ENCODE measurements at places on chromosomes 7 and 10. TPM values are rescaled to one million over a fixed set of nuclear protein-coding genes. Genes with fewer than 3 reads are reported as not detected.

DNA sequence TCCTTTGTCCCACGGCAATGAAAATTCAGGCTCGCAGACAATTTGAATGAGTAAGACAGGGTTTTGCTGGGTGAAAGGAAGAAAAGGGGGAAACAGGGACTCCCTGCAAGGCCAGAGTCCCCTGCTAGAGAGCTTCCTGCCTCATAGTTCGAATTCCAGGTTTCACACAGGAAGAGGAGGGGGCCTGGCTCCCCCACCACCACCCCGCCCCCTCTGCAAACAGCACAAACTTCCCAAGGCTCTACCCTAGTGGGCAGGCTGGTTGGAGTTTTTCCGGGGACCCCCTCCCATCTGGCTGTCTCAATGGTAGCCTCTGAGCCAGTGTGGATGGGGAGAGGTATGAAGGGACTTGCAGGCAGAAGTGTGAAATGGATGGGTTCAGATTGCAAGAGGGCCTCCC lies 57.4 kb upstream of the NEBL start:
- DNase-seq = no peak

Gene CLCN1
- polyA plus RNA-seq = not detected

DNA sequence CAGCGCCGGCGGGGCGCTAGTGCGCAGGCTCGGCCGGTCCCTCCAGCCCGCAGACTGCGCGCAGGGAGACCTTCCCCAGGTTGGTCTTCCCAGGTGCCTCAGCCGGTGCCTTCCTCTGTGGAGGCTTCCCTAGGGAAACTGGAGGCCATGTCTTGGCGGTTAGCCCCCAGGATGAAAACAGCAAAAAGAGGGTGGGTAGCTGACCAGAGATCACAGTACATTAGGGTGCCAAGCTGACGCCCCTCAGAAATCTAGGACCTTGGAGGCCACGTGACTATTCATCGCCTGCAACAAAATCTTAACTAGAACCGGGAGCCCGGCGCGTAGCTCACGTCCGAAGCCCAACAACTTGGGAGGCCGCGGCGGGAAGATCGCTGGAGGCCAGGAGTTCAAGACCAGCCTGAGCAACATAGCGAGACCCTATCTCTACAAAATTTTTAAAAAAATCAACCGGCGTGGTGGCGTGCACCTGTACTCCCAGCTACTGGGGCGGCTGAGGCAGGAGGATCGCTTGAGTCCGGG lies 327 bp upstream of the FIS1 start:
- DNase-seq = no peak

Gene WIPF3
- 6.7 TPM for polyA plus RNA-seq

GRCh38 chr7:139648941-139649425 lies 125.5 kb downstream of the CLEC2L start:
- no peak for DNase-seq

- DNase-seq = no peak
Observed at GRCh38 chr7:112238852-112239610, 32.5 kb downstream of the ZNF277 start.

DNA sequence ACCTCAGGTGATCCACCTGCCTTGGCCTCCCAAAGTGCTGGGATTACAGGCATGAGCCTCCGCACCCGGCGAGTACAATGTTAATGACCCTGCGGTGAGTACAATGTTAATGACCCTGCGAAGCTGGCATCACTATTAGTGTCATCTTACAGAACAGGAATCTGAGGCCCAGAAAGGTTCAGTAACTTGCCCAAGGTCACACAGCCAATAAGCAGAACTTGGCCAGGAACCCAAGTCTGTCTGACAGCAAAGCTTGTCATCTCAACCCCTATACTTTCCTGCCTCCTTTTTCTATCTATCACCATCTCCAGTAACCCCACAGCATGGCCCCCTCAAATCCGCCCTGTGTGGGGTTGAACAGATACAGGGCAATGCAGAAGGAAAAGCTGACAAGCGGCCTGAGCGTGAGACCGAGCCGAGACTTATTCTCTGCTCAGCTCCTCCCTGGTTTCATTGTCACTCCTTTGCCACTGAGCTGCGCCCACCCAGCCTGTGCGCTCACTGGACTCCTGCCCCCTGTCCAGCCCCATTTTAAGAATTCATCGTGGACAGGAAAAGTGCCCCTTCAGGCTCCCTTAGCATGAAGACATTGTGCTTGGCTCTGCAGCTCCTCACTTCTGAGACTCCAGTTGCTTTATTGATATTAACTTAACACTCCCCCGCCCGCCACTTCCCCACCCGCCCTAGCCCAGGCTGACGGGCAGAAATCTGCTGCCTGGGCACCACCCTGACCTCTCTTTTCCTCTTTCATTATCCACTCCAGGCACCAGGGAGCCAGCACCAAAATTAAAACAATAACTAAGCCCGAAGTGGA lies 58.1 kb upstream of the LBX1 start:
- no peak for DNase-seq

GRCh38 chr7:17878627-17879026 lies 61.7 kb downstream of the SNX13 start:
- DNase-seq = no peak

DNA sequence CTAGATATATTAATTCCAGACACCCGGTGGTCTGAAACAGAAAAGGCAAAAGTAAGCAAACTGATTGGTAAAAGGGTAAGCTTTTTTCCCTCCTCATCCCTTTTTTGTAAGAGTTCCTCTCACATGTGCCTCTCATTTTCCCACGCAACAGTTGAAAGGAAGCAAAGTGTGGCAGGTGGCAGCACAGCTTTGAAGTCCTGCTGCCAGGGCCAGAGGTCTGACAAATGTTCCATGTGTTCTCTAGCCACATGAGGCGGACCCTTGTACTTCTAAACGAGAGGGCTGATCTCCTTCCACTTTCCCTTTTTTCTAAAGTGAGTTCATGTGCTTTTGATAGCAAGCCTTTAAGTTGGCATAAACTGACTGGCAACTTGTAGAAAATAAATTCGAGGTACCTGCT lies 217.5 kb downstream of the POLR1F start:
- DNase-seq = no peak

Gene PMPCB
- 52.9 TPM for polyA plus RNA-seq

DNA sequence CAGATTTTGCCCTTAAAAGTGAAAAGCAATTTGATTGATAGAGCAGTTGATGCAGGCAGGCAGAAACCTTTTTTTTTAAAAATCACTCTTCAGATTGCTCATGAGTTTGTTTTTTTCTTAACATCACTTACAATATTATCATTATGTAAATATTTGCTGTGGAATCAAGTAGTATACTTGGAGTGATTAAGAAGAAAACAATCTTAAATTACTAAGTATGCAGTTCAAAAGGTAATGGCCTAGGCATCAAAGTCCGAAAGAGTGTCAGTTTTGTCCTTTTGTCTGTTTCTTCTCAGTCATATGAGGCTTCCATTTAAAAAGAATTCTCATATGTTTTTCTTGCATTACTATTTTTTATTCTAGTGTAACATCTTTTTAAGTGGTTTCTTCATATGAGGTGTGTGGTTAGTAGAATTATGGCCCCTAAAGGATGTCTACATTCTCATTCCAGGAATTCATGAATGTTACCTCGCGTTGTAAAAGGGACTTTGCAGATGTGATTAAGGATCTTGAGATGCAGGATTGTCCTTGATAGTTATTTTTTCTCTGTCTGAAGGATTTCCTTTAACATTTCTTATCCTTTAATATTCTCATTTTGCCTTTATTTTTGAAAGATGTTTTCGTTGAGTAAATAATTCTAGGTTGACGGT lies 44.0 kb downstream of the BICC1 start:
- DNase-seq = no peak

Gene GPR22
- polyA plus RNA-seq = 6.1 TPM

Gene LFNG
- polyA plus RNA-seq = 7.2 TPM

Gene LRIT1
- polyA plus RNA-seq = not detected

Gene ACTL6B
- polyA plus RNA-seq = not detected

GRCh38 chr7:96052860-96053470 lies 268.9 kb downstream of the SLC25A13 start:
- DNase-seq = no peak

DNA sequence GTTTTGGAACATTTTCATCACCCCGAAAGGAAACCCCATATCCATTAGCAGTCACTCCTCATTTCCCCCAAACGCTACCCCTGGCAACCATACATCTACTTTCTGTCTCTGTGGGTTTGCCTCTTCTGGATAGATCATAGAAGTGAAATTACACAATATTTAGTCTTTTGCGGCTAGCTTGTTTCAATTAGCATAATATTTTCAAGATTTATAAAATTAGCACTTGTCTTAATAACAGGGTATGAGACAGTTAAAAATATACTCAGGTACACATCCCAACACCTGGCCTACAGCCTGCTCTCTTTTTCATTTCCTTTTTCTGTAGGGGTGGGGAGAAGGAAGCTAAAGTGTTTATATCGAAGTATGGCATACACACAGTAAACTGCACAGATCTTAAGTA lies 81.4 kb upstream of the LRGUK start:
- DNase-seq = no peak

- DNase-seq = no peak
Observed at GRCh38 chr7:18903695-18904094, 213.7 kb downstream of the TWIST1 start.

GRCh38 chr10:90304533-90304932 lies 553.3 kb downstream of the HTR7 start:
- DNase-seq = no peak

Gene GHRHR
- not detected for polyA plus RNA-seq

- DNase-seq = no peak
Observed at GRCh38 chr10:21934307-21934706, 69.2 kb downstream of the DNAJC1 start.

- DNase-seq = peak; percentile 30
Observed at GRCh38 chr10:75468612-75469005, 37.2 kb downstream of the LRMDA start.

GRCh38 chr10:122252805-122253204 lies 18.3 kb upstream of the BTBD16 start:
- no peak for DNase-seq

DNA sequence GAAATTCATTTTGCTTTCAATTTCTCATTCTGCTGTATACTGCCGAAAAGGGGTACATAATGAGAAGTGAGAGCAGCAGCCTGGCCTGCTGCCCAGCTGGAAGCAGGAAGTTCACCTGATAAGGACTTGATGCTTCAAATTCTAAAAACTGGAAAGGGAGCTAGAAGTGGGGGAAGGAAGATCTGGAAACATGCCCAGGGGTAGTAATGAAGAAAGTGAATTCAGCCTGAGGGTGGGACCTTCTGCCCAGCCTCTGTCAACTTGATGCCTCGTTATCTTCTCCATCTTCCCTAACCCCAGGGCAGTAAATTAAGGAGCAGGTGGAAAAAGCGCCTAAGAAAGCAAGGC lies 69.4 kb downstream of the ARMH3 start:
- peak; percentile 39 for DNase-seq

Gene ITIH2
- not detected for polyA plus RNA-seq

Gene PLPP4
- polyA plus RNA-seq = not detected

GRCh38 chr7:115754226-115754625 lies 276.3 kb downstream of the TFEC start:
- no peak for DNase-seq

Gene ZPBP
- not detected for polyA plus RNA-seq

- no peak for DNase-seq
Observed at GRCh38 chr10:96643920-96644319, 57.1 kb upstream of the TM9SF3 start.

DNA sequence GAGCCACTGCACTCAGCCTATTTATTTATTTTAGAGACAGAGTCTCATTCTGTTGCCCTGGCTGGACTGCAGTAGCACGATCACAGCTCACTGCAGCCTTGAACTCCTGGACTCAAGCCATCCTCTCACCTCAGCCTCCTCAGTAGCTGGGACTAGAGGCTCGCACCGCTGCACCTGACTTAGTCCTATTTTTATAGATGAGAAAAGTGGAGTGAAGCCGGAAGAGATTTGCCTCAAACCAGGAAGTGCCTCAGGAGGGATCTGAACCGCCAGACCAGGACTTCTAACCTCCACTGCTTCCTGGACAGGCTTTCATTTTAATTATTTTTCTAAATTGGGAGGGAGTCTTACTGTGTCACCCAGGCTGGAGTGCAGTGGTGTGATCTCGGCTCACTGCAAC lies 17.5 kb upstream of the CLIP2 start:
- no peak for DNase-seq

Gene SLC18A3
- polyA plus RNA-seq = not detected

Gene TMEM178B
- polyA plus RNA-seq = 5.5 TPM

DNA sequence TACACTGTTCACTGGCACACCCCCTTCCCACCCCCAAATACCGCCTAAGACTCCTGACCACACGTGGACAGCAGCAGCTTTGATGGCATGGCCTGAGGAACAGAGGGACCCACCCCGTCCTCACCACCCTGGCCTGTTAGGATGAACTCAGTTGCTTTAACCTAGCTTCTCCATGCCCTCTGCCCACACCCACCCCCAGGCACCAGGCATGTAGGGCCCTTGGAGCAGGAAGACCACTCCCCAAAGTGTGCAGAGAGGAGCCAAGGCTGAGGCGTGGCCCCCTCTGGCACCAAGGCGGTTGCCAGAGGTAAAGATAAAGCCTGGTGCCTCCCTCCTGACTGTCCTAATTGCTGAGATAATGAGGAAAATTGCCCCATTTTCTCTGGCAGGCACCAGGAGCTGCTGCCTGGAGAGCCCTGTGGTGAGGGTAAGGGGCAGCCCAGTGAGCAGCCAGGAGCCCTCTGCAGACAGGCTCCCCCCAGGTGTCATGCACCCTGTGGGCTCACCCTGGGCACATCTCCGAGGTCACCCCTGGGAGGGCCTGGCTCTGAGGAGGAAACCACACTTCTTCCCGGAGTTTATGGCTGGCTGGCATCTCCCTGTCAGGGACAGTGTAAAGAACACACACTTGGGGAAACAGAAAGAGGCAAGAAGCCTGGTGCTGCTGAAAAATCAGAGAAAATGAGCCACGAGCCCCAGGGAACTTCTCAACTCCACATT lies 47.7 kb downstream of the LRRC20 start:
- DNase-seq = no peak

GRCh38 chr10:120098232-120098930 lies 205.9 kb downstream of the SEC23IP start:
- DNase-seq = no peak

DNA sequence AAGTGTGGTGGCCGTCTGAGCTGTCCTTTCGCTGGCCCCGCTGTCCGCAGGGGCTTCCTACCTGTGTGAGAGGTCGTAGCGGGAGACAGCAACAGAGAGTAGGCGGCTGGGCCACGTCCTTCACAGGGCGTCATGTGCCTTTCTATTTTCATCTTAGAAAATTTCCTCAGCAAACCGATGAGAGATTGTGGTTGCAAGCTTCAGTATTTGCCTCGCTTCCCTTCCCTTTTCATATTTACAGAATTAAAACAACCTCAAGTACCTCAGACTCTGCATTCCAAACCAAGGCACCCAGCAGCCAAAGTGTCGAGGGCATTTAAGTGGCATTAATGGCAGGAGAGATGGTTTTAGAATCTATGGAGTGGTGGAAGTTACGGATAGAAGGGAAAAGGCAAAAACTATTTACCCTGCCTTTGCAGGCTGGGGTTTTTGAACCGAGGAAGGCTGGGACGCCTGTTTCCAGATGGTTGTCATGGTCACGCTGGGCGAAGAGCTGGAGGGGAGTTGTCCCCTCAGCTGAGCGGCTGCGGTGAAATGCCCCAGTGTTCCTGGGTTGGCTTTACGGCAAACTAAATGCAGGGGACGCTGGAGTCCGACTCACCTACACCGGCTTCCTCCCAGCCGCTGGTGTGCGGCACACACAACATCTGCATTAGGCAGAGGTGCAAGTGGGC lies 41.9 kb downstream of the WIPI2 start:
- no peak for DNase-seq

Gene LIPJ
- polyA plus RNA-seq = 0.37 TPM

- DNase-seq = no peak
Observed at GRCh38 chr7:20013536-20013935, 203.6 kb downstream of the MACC1 start.

Measured in heart right ventricle (tissue), 16 donors.